DMS 273 treated with DMSO at 0.1 percent for 48 hours (cell line): ENCODE measurements at places on chromosomes 7 and 10.
A peak's percentile ranks its signal among the peaks of the same experiment; 100 is the strongest.

- no peak for DNase-seq
These were observed 18.3 kb upstream of the ELMO1 start for GRCh38 chr7:37467002-37467401.

GRCh38 chr7:28708033-28708951, 249.8 kb downstream of the TRIL start:
- DNase-seq: peak; percentile 39

- DNase-seq: no peak
These were observed 214.8 kb downstream of the LRRTM3 start for GRCh38 chr10:67140641-67141040.

DNA sequence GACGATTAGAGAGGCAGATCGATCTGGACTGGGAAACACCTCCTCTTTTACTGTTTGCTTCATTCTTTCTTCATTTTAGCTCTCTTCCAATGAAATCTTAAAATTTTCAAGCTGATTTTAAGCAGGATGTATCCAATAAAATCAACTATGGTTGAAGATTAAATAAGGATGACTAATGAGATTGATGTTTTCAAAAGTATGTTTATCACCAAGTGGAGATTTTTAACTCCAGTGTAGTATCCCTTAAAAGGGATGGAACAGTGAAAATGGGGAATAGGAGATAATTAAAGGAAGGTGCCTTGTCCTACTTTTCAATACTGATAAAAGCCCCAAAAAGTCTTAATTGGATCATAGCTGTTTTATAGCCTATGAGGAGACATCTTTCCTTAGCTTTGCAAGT, 11.6 kb upstream of the LIPF start:
- no peak for DNase-seq

DNA sequence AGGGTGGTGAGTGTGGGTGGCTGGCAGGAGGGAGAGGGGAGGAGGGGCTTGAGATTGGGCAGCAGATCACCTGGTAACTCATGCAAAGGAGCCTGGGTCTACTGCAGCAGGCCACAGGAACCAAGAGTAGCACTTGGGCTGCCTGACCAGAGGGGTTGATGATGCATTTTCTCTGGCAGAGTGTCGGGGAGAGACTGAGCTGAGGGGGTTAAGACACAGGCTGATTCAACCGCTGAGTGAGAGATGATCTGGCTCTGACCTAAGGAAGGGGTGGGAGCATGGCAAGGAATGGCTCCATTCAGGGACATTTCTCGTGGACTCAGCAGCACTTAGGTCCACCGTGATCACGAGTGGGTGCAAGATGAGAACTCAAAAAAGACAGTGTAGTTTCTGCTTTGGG, 115.5 kb upstream of the STK17A start:
- DNase-seq: no peak
